ENCODE measurements at places on chromosomes 3 and 15.
A peak's percentile ranks its signal among the peaks of the same experiment; 100 is the strongest.

DNA sequence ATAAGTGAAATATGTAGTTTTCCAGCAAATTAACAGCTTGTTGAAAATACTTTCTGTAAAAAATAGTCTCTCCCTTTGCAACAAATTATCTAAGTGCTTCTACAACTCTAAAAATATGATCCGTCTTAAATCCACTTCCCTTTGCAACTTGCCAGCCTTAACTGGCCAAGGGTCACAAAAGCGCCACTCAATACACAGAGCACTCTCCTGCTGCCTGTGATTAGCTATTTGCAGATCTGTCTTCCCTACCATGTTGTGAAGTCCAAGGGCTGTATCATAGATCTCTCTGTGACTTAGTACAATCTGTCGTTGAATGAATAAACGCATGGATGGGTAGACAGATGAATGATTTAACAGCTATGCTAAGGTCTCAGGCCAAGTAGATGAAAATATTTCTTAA is 76.2 kb downstream of the ITGB5 start:
- DNase-seq = no peak

DNA sequence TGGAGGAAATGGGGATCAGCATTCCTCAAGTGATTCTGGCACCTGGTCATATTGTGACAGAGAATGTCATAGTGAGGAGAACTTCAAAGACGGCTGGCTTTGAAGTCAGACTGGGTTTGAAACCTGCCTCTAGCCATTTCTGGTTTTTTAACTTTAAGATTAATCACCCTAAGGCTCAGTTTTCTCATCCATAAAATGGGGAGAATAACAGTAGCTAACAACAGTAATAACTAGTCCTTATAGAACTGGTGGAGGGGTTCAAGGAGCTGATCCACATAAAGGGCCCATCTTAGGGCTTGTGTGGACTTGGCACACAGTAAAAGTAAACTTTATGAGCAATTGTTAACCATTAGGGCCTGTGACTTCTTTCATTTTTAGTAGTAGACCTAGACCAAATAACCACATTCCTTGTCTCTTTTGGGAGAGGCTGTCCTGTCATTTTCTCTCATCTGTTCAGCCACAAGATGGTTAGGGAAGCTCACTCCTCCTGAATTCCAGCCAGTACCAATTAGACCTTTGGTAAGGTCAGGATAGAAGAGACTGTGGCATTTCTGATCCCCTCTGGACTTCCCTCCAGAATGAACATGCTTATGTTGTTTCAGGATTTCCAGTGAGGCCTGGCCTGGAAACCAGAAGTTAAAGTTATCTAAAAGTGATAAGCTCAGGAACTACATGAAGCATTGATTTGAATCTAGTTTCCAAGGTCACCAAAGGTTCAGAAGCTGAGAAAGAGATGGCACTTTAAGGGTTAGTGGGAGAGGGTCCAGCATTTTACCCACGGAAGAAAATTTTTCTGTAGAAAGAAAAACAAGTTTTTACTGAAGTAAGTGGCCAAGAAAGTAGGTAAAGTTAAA is 159.3 kb upstream of the DPH6 start:
- DNase-seq = no peak

GRCh38 chr15:90957031-90957790 is 2.5 kb downstream of the RCCD1 start:
- DNase-seq = no peak

DNA sequence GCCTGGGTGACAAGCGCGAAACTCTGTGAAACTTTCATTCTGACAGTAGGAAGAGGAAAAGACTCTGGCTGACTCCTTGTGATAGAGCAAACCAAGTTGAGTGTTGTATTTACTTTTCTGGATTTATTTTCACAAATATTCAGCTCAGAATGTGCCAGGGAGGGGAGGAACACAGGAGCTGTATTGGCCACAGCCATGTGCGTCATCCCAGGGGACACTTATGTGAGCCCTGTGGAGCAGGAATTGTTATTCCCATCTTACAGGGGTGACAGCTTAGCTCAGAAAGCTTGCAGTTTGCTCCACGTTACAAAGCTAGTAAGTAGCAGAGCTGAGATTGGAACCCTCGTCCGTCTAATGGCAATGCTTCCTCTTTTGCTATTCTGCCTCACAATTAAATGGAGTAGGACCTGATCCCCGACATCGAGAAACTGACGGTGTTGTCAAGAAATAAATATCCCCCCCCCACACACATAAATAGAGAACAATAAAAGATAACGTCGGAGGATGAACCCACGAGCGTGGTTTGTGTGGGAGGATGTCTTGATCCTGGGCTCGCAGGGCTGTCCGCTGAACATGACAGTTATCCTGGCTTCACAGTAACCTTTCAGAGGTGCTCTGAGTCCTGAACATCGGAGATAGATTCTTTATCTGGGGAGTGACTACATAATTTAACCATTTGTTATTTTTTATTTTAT is 151.6 kb upstream of the CTDSPL start:
- no peak for DNase-seq

DNA sequence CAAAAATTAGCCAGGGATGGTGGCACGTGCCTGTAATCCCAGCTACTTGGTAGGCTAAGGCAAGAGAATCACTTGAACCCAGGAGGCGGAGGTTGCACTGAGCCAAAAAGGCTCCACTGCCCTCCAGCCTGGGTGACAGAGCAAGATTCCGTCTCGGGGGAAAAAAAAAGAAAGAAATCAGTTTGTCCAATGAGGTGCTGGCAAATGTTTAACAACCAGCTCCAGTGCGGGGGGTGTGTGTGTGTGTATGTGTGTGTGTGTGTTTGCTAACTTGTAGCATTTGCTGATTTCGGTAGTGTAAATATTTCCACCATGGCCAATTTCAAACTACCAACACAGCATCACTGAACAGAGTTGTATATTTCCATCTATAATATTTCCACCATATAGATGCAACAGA is 23.8 kb upstream of the IDH2 start:
- DNase-seq = no peak

DNA sequence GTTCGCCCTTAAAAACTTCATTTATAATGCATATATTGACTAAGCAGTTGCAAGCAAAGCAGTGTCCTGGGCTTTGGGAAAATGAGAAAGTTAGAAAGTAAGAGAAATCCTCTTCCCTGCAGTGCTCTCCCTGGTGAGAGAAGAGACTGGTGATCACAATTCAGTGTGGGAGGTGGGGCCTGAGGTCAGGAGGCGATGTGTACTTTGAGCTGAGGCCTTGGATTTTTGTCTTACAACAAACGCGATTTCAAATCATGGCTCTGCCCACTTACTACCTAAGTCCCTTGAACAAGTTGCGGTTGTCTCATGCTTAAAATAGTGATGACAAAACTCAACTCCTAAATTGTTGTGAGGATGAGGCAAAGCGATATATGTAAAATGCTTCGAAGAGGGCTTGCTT is 316.3 kb upstream of the NECTIN3 start:
- DNase-seq = no peak

DNA sequence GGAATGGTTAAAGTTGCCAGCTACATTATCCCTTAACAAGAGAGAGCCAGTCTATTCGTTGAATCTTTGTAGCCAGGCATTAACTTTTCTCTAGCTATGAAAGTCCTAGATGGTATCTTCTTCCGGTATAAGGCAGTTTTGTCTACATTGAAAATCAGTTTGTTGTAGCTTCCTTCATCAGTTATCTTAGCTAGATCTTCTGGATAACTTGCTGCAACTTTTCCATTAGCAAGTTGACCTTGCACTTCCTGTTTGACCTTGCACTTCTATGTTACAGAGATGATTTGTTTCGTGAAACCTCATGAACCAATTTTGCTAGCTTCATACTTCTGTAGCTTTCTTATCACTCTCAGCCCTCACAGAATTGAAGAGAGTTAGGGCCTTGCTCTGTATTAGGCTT is 24.1 kb downstream of the TOPAZ1 start:
- no peak for DNase-seq

DNA sequence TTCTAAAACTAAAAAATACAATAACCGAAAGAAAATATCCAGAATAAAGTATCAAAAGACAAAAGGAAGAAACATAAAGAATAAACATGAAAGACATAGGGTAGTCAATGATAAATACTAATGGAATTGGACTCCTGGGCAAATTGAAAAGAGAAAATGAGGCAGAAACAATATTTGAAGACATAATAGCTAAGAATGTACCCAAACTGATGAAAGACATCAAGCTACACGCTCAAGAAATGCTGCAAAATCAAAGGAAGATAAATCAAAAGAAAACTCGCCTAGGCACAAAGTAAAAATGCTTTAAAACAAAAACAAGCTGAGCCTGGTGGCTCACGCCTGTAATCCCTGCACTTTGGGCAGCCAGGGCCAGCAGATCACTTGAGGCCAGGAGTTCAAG is 34.9 kb downstream of the CEP70 start:
- DNase-seq = no peak

DNA sequence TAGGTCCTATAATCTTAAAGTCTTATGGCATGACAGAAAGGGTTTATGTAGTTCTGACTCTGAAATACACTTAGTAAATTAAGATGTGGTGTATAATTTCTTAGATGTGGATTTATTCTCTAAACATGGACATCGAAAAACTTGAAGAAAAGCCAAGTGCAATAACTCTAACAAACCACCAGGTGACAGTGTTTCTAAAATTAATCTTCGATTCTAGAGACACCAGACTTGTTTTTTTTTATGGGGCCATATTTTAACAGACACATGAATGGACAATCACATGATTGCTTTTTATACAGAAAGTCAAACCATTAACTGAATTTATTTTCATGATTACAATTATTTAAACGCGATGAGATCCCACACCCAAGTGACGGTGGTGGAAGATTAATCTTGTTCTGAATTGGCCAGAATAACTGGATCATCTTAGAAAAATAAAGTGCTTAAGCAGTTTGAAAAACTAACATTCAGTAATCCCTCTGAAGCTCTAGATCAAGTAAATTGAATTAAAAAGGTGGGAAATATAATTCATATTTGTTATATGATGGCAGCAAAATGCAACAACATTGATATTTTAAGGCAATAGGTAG is 305.1 kb downstream of the LSAMP start:
- DNase-seq = no peak

- DNase-seq = no peak
Observed at GRCh38 chr3:87987952-87988351, 70.9 kb downstream of the CGGBP1 start.

- DNase-seq = no peak
Observed at GRCh38 chr3:85455561-85456200, 496.9 kb downstream of the CADM2 start.

DNA sequence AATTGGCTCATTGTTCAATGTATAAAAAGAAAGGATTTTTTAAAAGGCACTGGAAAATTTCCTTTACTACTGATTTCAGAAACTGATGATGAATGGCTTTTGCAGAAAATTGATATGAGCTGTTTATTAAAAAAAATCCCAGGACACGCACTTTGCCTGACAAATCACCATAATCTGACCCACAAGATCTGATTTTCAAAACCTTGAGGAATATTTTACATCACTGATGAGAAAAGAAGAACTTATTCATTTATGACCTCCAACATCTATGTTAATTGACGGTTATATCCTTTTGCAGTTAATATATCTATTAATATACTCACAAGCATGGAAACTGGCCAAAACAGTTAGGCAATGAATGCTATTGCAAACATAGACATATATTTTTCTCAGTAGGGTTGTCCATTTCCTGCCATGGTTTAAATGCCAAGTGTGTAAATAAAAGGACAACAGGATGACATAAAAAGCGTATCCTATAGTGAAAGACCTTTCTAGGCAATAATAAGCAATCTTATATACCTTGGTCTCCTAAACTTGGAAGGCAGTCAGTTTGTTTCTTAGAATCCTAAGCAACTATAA is 109.7 kb upstream of the SLC7A14 start:
- no peak for DNase-seq

DNA sequence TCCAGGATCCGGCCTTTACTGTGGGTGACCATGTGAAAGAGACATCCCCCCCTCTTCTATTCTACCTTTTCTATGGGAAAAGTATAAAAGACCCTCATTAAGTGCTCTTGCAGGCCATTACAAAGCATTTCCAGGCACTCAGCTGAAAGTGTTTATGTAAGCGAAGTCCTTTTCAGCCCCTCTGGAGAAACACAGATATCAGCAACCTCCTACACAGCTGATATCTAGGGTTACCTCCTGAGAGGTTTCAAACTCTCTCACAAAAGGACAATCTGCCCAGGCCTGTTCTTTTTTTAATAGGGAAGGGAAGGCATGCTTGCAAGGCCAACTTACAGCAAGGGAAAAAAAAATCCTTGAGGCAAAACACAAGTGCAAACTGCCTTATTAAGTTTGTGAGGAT is 12.6 kb downstream of the ETV5 start:
- DNase-seq = no peak

DNA sequence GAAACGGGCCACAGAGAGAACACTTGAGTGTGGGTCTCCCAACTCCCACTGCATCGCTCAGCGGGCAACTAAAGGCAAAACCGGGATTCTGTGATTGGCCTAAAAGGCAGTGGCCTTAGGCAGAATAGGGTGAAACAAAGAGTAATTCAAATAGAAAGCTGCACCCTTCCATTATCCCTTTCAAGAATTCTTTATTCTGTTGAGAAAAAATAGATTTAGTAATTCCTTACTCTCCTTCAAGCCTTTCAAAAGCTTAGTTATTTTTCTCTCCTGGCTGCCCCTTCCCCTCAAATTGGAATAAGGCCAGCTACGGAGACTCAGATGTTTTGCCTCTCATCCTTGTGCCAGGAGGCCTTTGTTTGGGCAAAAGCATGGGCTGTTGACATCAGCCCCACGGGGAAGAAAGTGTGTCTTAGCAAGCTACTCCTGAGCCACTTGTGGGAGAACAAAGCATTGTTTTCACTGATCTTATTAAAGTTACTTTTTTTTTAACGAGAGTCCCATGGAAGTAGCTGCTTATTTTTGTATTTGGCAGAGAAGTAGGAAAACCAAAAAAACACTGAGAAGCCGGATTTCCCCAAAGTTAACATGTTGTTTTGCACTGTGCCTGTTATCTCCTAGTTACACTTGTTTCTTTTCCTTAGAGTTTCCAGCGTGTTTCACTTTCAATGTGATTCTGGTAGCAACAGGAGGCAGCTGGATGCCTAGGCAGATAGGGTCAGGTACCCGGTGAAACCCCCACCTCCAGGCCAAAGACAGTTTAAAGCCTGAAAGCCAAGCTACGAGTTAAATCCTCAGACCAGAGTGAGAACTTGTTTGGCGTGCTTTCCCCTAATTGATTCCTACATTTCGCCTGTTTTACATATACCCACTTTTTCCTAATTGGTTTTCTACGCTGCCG is 2.2 kb downstream of the ST6GAL1 start:
- no peak for DNase-seq

DNA sequence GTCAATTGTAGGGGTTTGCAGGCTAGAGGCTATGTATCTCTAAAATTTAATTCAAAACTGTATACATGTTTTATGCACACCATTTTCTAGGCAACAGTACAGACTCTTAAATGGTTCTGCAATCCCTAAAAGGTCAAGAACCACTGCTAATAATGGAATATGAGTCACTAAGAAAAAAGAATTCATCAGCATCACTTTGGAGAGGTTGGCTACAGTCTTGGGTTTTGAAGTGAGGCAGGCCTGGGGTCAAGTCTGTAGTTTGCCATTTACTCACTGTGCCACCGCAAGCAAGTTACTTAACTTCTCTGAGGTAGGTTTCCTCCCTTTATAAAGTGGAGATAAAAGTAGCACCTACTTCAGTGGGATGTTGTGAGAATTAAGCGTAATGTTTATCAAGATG is 33.7 kb downstream of the THRB start:
- DNase-seq = no peak

- DNase-seq = peak; percentile 55
Observed at GRCh38 chr3:192444096-192444790, 283.1 kb downstream of the FGF12 start.
